A549 treated with Hydrocortisone at 1 μM for 4 hours (cell line): ENCODE measurements at places on chromosomes 5 and 9. TPM values are rescaled to one million over a fixed set of nuclear protein-coding genes. Genes with fewer than 3 reads are reported as not detected.

Gene GPR151
- total RNA-seq = not detected in 5 replicates

Gene CARTPT
- not detected in 5 replicates for total RNA-seq

Gene SNCB
- 0.89 to 1.5 TPM (median 1.3 TPM) in 5 replicates for total RNA-seq

Gene CATSPER3
- 0.22 to 0.56 TPM (median 0.34 TPM) in 5 replicates for total RNA-seq

Gene PCDHA7
- 0.05 to 0.16 TPM (median 0.09 TPM) in 5 replicates for total RNA-seq

Gene SIMC1
- 11.4 to 18.0 TPM (median 14.6 TPM) in 5 replicates for total RNA-seq

Gene BARHL1
- total RNA-seq = not detected in 5 replicates

Gene FGF18
- 1.9 to 2.5 TPM (median 2.3 TPM) in 5 replicates for total RNA-seq

Gene KIAA0825
- 0.39 to 0.55 TPM (median 0.46 TPM) in 5 replicates for total RNA-seq

Gene SLC36A1
- 8.3 to 9.5 TPM (median 9.0 TPM) in 5 replicates for total RNA-seq

Gene IARS1
- total RNA-seq = 94.9 to 128 TPM (median 101 TPM) in 5 replicates

Gene TDRD7
- 10.7 to 16.0 TPM (median 13.0 TPM) in 5 replicates for total RNA-seq

Gene KLF4
- 30.4 to 33.7 TPM (median 32.1 TPM) in 5 replicates for total RNA-seq

Gene MVB12B
- total RNA-seq = 5.4 to 7.8 TPM (median 6.9 TPM) in 5 replicates

Gene STPG3
- total RNA-seq = not detected in 5 replicates

Gene FOXD4L4
- total RNA-seq = 0.07 to 0.09 TPM (median 0.08 TPM) in 3 of 5 replicates, not detected in the others

Gene PCDHGA9
- 0.05 to 0.07 TPM (median 0.07 TPM) in 4 of 5 replicates, not detected in the other for total RNA-seq

Gene TCF7
- 9.7 to 11.2 TPM (median 11.1 TPM) in 5 replicates for total RNA-seq

Gene NUP155
- total RNA-seq = 14.9 to 20.8 TPM (median 18.1 TPM) in 5 replicates

Gene OTP
- total RNA-seq = 0.03 to 0.16 TPM (median 0.13 TPM) in 5 replicates

Gene GBGT1
- total RNA-seq = 1.5 to 2.5 TPM (median 1.7 TPM) in 5 replicates

Gene LOX
- 1.3 to 2.4 TPM (median 1.7 TPM) in 5 replicates for total RNA-seq

Gene CDC20B
- total RNA-seq = 0.05 to 0.10 TPM (median 0.06 TPM) in 5 replicates

Gene KIF4B
- 0.02 to 0.06 TPM (median 0.03 TPM) in 4 of 5 replicates, not detected in the other for total RNA-seq

Gene TRMO
- total RNA-seq = 11.3 to 13.0 TPM (median 12.5 TPM) in 5 replicates

Gene SPINK6
- total RNA-seq = 0.37 to 0.73 TPM (median 0.45 TPM) in 5 replicates

Gene CCDC180
- total RNA-seq = 0.48 to 1.2 TPM (median 0.82 TPM) in 5 replicates

Gene GARIN3
- not detected in 5 replicates for total RNA-seq

Gene SMARCA2
- total RNA-seq = 20.5 to 37.1 TPM (median 23.0 TPM) in 5 replicates

Gene CDX1
- total RNA-seq = not detected in 5 replicates

Gene NELFB
- 52.4 to 60.5 TPM (median 56.8 TPM) in 5 replicates for total RNA-seq

Gene PTGDS
- 0.55 to 0.77 TPM (median 0.67 TPM) in 5 replicates for total RNA-seq

Gene SAXO1
- total RNA-seq = not detected in 5 replicates

Gene MRPL36
- total RNA-seq = 89.4 to 119 TPM (median 113 TPM) in 5 replicates

Gene NRARP
- 2.5 to 5.1 TPM (median 3.9 TPM) in 5 replicates for total RNA-seq
